ENCODE measurements at places on chromosomes 5 and 9.
A peak's percentile ranks its signal among the peaks of the same experiment; 100 is the strongest.

DNA sequence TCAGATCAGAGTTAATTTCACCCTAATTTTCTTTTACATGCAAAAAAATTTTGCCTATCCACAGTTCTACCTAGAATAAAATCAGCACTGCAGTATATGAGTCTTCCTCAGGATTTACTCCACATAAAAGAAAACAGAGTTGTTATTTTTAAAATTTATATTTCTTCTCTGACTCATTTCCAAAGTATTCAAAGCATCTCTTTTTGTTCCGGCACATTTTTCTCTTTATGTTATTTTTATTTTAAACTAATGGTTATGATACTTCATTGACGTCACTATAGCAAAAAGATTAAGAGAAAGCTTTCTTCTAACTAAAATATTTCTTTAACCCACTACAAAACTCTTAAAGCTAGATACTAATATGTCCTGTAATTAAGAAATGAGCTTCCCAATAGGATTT, 590.4 kb downstream of the PRELID2 start:
- peak; percentile 13 for DNase-seq

DNA sequence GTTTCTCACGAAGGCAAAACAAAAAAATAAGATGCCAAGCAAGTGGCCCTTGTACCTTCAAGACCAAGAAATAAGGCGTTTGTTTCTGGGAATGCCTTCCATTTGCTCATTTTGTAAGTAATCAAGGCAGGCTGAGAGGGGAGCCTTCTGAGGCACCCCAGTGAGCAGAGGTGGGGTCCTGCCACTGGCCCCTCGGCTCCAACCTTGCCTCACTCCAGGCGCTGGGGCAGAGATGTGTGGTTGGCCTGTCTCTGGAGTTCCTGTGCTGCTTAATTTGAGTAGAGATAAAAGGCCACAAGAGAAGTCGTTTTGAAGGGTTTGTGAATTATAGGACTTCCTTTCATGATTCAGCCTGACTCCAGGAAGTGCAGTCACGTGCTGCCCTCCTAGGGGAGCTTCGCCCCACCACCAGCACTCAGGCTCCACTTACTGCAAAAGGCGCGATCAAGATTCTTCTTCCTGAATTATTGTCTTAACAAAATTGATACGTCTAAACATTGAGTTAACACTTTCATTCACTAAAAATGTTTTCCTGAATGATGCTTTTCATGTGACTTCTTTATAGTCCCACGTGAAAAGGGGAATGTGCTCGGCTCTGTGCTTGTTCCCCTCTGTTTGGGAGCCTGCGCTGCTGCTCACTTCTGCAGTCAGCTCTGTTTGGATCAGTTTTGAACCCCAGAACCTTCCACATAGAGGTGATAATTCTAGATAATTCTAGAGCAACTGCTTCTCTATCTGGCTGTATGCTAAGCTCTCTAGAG, 13.7 kb downstream of the SYK start:
- DNase-seq: no peak

DNA sequence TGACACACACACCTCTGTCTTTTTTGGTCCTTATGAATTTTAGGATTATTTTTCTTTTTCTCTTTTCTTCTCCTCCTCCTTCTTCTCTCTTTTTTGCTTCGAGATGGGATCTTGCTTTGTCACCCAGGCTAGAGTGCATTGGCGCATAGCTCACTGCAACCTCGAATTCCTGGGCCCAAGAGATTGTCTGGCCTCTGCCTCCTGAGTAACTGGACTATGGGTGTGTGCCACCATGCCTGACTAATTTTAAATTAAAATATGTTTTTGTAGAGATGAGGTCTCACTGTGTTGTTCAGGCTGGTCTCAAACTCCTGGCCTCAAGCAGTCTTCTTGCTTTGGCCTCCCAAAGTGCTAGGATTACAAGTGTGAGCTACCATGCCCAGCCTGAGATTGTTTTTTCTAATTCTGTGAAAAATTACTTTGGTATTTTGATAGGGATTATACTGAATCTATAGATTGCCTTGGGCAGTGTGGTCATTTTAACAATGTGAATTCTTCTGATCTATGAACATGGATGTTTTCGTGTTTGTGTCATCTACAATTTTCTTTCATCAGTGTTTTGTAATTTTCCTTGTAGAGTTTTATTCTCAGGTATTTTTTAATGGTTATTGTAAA, 7.7 kb downstream of the AHRR start:
- no peak for DNase-seq

DNA sequence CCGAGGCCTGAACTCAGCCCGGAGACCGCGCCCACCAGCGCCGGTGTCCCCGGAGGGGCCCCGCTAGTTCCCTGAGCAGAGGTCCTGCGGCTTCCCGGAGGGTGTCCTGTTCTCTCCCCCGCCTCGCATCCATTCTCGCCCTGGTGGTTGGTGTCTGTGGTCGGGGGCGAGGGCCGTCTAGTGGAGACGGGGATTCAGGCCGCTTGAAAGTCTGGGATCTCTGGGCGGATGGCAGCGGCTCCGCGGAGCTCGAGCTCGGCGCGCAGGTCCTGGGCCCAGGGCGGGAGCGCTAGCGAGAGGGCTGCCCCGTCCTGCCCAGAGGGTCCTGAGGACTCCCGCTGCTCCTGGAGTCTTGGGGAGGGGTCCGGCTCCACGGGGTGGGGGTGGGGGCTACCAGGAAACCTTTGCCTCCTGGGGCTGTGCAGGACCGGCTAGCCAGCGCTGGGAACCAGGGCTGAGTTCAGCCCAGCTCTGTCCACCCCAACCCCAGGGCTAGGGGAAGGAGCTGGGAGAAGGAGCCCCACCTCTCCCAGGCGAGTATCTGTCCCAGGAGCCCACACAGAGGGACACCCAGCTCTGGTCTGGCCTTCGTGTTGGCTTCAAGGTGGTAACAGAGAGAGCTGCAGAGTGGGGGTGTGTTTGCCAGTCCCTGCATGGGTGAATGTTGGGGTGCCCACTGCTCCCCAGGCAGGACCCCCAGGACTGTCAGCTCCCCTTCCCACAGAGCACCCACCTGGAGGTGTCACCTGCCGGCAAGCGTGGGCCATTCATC, 4.0 kb downstream of the TOR4A start:
- no peak for DNase-seq

DNA sequence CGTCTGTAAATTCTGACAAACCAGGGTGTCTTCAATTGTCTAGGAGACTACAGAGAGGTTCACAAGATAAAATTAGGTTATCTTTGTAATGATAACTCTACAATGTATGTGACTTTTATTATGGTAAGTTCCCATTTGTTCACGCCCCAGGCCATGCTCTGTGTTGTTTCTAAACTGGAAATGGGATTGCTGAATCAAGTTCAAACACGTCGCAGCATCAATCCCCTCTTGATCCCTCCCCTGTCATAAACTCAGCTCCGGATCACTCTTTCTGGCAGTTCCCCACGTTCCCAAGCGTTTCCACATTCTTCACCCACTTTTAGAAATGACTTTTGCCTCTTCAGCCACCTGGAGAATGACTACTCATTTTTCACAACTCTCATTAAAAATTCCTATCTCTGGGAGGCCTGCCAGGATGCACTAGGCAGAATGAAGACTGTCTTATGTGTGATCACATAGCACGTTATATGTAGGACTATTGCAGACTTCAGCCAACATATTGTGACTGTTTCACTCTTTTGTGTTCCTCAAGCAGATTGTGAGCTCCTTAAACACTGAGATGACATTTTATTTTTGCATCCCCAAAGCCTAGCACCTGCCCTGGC, 1124.2 kb upstream of the WWC1 start:
- no peak for DNase-seq

- no peak for DNase-seq
Observed at GRCh38 chr5:168209997-168210396, 81.4 kb upstream of the WWC1 start.

DNA sequence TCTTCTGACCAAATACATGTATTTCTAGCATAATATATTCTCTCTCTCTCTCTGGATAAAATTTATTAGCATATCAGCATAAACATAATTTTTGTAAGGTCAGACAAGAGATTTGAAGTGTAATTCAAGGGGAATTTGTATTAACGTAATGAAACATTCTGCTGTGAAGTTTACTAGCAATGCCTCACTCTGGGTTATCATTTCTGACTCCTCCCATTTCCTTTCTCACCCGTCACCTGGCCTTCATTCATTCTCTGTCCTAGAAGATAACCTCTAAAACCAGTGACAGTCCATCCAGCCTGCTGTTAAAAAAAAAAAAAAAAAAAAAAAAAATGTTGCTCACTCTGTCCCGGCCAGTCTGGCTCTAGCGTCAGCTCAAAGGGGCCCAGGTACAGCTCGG, 27.1 kb downstream of the GRAMD2B start:
- no peak for DNase-seq

GRCh38 chr5:68395926-68396511, 180.5 kb downstream of the PIK3R1 start:
- DNase-seq: no peak

DNA sequence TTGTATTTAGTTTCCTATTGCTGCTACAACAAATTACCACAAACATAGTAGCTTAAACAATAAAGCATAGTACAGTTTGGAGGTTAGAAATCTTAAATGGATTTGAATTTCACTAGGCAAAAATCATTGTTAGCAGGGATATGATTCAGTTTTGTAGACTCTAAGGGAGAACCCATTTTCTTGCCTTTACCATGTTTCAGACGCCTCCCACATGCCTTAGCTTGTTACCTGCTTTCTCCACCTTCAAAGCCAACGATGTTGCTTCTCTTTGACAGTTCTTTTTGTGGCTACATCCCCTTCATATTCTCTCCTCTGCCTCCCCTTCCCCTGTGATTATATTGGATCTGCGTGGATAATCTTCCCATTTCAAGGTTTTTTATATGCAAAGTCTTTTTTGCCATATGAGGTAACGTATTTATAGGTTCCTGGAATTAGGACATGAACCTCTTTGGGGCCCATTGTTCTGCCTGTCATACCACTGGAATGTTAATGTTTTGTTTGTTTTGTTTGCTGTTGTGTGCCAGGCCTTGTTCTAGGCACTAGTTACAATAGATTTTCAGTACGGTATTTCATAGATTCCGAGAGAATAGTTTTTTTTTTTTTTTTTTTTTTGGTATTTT, 54.1 kb downstream of the UHRF2 start:
- DNase-seq: peak; percentile 31

- DNase-seq: peak; percentile 8
Observed at GRCh38 chr5:81856948-81857928, 106.3 kb upstream of the SSBP2 start.

DNA sequence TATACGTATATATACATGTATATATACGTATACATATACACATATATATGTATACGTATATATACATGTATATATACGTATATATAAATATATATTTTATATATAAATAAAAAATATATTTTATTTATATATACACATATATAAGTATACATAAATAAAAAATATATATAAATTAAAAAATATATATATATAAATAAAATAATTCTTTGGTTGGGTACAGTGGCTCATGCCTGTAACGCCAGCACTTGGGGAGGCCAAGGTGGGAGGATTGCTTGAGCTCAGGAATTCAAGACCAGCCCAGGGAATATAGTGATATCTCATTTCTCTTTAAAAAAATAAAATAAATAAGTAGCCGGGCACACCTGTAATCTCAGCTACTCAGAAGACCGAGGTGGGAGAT, 155.0 kb downstream of the CDC42SE2 start:
- DNase-seq: no peak

- peak; percentile 92 for DNase-seq
Observed at GRCh38 chr5:54616031-54616430, 98.5 kb downstream of the SNX18 start.

DNA sequence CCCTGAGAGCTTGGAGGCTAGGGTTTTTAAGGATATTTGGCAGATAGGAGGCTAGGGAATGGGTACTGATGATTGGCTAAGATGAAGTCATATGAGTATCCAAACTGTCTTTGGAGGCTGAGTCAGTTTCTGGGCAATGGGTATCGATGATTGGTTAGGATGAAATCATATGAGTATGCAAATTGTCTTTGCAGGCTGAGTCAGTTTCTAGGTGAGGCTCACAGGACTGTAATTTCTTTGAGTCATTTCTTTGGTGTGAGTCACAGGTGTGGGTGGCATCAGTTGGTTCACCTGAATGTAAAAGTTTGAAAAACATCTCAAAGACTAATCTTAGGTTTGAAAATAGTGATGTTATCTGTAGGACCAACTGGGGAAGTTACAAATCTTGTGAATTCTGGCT, 1068.0 kb downstream of the NR2F1-AS1 start:
- no peak for DNase-seq

DNA sequence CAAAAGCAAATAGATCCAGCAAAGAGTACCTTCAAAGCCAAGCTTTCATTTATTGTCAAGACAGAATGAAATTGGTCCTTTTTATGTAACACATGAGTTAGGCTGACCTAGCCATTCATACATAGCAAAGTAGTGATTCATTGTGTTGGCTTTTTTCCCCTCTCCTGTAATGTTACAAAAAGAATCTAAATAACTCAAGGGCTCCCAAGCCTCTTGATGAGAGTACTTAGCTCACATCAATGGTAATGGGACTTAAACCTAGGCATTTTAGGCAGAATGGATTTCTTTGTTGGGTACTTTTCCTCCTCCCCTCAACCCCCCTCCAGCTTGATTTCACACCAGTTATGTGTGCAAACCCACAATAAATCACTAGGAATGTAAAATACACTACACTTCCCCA, 123.7 kb downstream of the EBF1 start:
- peak; percentile 72 for DNase-seq

- no peak for DNase-seq
Observed at GRCh38 chr5:135133181-135133580, 99.2 kb upstream of the PITX1 start.

DNA sequence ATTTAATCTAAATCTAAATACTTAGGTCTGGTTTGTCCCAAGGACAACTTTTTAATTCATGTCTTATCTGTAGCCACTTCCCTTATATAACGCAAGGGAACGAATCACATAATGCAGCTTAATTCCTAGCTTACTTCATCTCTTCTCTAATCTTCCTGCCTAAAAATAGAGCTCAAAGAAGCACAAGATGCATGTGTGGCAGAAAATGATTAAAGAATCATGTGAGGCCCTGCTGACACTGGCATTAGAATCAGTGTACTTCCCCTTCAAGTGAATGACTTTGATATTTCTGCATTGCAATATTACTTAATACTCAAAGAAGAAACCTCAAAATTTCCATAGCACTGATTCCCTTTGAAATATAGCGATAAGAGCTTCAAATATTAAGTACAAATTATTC, 317.9 kb upstream of the FTMT start:
- no peak for DNase-seq

GRCh38 chr9:137152844-137153405, 14.0 kb downstream of the GRIN1 start:
- no peak for DNase-seq

GRCh38 chr9:78122631-78123030, 91.0 kb upstream of the GNAQ start:
- no peak for DNase-seq

GRCh38 chr5:172509405-172509781, 55.1 kb upstream of the SH3PXD2B start:
- DNase-seq: no peak
